NCI-H460 (cell line): ENCODE measurements at places on chromosomes 11 and 22. TPM values are rescaled to one million over a fixed set of nuclear protein-coding genes. Genes with fewer than 3 reads are reported as not detected.

CHADL gene
- 0.09 and 0.15 TPM in 2 replicates for total RNA-seq

MRGPRX4 gene
- not detected in 2 replicates for total RNA-seq

CREB3L1 gene
- total RNA-seq = 0.12 and 1.7 TPM in 2 replicates

FAM111B gene
- total RNA-seq = 2.6 and 3.7 TPM in 2 replicates

AMBRA1 gene
- 8.9 and 9.6 TPM in 2 replicates for total RNA-seq

CYTH4 gene
- total RNA-seq = not detected in 2 replicates

KRTAP5-11 gene
- total RNA-seq = not detected in 2 replicates

APOA5 gene
- total RNA-seq = not detected in 2 replicates

SDHAF2 gene
- 18.1 and 29.4 TPM in 2 replicates for total RNA-seq

SPDYC gene
- total RNA-seq = not detected in 2 replicates

PANX1 gene
- 16.1 and 16.2 TPM in 2 replicates for total RNA-seq

MUC5AC gene
- total RNA-seq = under 0.01 TPM in 1 of 2 replicates, not detected in the other

CSRP3 gene
- total RNA-seq = not detected in 2 replicates

BLID gene
- not detected in 2 replicates for total RNA-seq

TMEM151A gene
- 0.32 and 0.40 TPM in 2 replicates for total RNA-seq

JHY gene
- total RNA-seq = 3.1 and 3.2 TPM in 2 replicates

ACTN3 gene
- not detected in 2 replicates for total RNA-seq

CAPN1 gene
- 42.2 and 46.7 TPM in 2 replicates for total RNA-seq

OR52N4 gene
- total RNA-seq = not detected in 2 replicates

C11orf86 gene
- total RNA-seq = not detected in 2 replicates

XKR3 gene
- total RNA-seq = not detected in 2 replicates

PRG3 gene
- not detected in 2 replicates for total RNA-seq

TMPRSS13 gene
- not detected in 2 replicates for total RNA-seq

ANO9 gene
- total RNA-seq = 0.12 TPM in 1 of 2 replicates, not detected in the other

MOGAT2 gene
- not detected in 2 replicates for total RNA-seq

RAB36 gene
- total RNA-seq = 0.43 and 0.67 TPM in 2 replicates

CECR2 gene
- total RNA-seq = 1.2 and 1.4 TPM in 2 replicates

MS4A8 gene
- not detected in 2 replicates for total RNA-seq

SERPING1 gene
- total RNA-seq = not detected in 2 replicates

PTGDR2 gene
- total RNA-seq = not detected in 2 replicates
